ENCODE measurements at places on chromosomes 7 and 10. TPM values are rescaled to one million over a fixed set of nuclear protein-coding genes. Genes with fewer than 3 reads are reported as not detected.

NPFFR1 gene
- polyA plus RNA-seq: not detected

DNA sequence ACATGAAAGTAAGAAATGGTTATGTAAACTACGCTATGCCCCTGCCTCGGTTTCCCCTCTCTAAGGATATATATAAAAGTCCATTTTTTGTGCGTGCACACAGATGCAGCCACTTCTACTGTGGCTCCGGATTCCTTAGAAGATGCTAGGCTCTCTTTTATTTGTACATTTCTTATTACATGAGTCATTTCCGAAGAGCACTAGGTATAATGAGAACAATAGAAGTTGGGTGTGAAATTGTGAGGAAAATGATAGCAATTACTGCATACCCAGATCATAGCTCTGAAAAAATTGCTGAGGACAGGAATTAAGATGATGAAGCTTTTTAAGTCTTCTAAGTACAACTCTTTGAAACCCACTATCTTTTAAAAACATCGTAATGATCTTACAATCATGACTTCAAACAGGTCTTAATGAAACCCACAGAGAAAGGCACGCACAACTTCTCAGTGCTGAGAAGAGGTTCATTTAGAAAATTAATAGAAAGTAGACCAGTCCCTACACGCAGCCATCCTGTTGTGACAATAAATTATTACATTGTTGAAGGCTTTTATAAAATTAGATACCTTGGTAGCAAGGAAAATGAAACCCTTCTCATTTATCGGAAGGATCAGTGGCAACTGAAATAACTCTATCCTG is 96.2 kb upstream of the FGFR2 start:
- H3K27ac ChIP-seq: no peak overlapping the region
- peaks cover 5% of the 10 kb centered on the region for H3K4me1 ChIP-seq
- H3K4me3 ChIP-seq: no peak overlapping the region

- no peak overlapping the region for H3K4me3 ChIP-seq
- H3K36me3 ChIP-seq: no peaks in the 10 kb centered on the region
- H3K4me1 ChIP-seq: no peaks in the 10 kb centered on the region
- no peak overlapping the region for H3K27ac ChIP-seq
- no peak for DNase-seq
These were observed 181.8 kb upstream of the CSTF2T start for GRCh38 chr10:51881213-51881612.

RPA3 gene
- 46.0 TPM for polyA plus RNA-seq
